GM10248 (cell line): ENCODE measurements at places on chromosomes 7 and 10.

DNA sequence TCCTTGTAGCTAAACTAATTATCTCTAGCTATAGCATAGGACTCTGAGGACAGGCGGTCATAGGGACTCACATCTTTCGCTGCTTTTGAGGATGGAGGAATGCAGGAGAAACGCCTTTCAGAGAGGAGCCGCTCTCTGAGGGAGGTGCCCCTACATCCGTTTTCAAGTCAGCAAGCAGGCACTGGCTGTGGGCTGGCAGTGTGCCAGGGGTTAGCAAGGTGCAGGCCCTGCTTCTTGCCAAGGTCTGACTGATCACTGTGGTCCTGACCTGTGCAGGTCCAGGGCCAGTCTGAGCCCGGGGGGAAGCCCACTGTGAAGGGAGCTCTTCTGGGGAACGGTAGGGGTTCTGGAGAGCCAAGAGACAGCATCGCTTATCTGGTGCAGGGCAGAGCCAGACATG lies 89.4 kb downstream of the SH3PXD2A start:
- no peak for DNase-seq

DNA sequence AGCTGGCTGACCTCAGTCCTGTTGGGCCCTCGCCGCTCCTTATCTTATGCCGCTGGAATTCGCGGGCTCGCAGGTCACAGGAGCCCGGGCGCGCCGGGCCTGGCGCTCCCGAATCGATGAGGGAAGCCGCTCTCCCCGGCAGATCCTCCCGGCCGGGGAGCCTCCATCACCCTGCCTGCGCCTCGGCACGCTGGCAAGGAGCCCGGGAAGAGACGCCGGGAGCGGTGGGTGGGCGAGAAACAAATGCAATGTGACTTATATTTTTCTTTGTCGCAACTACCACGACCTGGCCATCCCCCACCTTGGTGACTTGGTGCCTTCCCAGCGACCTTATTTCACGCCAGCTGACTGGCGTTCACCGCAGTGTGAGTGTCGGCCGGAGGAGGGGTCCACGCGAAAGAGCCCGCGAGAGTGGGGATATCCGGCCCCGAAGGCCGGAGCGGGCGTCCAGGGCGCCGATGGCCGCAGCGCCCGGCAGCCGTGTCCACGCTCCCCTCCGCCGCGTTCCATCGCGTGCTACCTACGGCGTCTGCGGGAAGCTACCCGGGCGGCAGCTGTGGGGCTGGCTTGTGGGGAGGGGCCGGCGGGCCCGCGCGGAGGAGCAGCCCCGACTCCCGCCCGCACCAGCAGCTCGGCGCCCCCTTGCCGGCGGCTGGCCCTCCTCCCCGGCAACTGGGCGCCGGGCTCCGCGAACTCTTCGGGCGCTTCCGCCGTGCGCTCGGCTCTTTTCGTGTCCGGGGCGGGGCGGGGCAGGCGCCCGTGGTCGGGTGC lies 494 bp upstream of the BMPR1A start:
- peak; percentile 95 for DNase-seq

DNA sequence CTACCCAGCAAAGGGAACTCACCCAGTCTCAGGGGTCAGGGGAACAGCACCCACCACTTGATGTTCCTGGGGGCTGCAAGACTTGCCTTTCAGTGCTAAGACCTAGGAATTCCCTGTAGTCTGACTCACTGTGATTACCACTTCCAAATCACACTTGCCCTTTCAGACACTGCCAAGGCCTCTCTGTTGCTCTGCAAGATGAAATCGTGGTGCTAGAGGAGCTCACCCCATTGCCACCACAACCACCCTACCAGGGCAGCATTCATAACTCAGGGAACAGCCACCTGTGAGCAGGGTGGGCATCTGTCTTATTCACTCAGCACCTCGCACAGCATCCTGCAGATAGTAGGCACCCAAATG lies 36.5 kb downstream of the XPNPEP1 start:
- DNase-seq = no peak

- DNase-seq = no peak
These were observed 23.8 kb downstream of the CHST15 start for GRCh38 chr10:124069341-124070264.

DNA sequence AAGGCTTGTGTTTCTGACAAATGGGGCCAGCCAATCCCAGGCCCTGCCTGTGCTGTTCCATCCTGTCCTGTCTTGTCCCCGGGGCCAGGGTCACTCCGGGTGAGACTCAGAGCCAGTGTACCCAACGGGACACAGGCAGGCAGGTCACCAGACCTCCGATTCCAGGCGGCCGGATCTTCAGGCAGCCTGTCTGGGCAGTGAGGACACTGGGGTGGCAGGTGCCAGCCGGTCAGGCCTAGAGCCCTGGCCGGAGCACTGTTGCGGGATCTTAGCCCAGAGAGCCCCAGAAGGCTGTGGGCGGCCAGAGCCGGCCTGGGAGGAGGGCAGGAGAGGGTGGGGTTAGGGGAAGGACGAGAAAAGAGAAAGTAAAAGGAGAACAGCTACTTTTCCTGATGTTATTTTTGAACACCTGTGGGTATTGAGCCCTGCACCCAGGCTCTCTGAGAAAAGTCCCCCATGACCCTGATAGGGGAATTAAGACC lies 134.3 kb upstream of the TNRC18 start:
- peak; percentile 75 for DNase-seq

- DNase-seq = no peak
These were observed 52.0 kb upstream of the ST8SIA6 start for GRCh38 chr10:17506390-17506789.

DNA sequence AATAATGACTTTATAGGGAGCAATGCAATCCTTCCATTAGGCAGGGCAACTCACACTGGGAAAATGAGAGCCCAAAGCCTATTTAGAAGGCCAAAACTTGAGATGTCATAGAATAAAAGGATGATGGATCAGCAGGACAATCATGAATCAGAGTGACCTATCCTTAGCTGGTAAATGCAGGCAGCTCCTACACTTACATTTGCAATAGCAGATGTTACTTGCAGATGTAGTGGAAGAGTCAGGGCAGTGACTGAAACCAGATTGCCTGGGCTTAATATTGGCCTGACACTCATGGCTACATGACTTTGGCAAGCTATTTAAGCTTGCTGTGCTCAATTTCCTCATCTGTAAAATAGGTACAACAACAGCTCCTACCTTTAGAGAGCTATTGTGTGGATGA lies 98.7 kb downstream of the PRTFDC1 start:
- DNase-seq = no peak

DNA sequence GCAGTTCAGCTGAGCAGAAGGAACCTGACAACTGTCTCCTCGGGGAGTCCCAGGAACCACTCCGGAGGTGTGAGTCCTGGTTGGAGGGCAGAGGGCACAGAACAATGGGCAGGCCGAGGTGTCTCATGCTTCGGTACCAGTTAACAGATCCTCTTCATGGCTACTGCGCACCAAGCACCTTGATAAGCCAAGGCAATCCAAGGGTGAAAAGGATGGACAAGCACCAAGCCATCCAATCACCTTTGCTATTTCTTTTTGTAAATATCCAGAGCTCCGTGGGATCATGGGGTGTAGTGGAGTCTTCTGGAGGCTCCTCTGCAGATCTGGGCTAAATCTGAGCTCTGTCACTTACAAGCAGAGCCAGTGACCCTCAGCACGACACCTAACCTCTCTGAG lies 233.5 kb downstream of the WDR11 start:
- no peak for DNase-seq

GRCh38 chr7:136336932-136337331 lies 359.8 kb upstream of the MTPN start:
- no peak for DNase-seq
